Activated T-helper 17 cell treated with anti-CD3 and anti-CD28 coated beads, Interleukin-2, amount 50 U/mL, for 72 hours (primary cell): ENCODE measurements at places on chromosomes 1 and 21.

- ATAC-seq: no peak
These were observed 10.6 kb downstream of the SOD1 start for GRCh38 chr21:31670070-31670469.

DNA sequence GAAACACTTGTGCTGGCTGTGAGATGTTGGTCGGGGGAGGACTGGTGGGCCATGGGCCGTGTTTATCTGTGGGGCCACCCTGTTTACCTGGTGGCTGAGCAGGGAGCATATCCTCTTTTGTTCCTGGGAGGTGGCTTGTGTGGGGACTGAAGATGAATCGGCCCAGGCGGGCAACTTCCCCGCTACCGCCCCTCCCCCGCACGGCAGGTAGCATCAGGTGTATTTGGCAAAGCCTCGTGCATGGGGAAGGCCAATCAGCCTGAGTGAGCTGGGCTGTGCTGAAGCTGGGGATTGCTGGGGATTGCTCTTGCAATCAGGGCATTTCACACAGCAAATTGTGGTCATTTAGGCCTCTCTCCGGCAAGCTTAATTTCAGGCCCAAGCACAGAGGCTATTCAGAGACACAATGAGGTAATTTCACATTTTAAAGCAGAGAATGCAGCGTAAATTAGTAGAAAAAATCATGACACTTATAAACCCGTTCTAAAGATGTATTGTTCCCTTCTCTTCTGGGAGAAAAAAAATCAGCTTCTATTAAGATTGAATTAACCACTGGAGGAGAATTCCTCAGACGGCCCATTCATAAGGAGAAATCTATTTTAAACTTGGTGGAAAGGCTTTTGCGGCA, 197.7 kb upstream of the POU3F1 start:
- no peak for ATAC-seq

- ATAC-seq: no peak
These were observed 16.0 kb downstream of the ENO1 start for GRCh38 chr1:8862528-8862927.

- no peak for ATAC-seq
These were observed 4.3 kb upstream of the MFAP2 start for GRCh38 chr1:16984717-16985116.

DNA sequence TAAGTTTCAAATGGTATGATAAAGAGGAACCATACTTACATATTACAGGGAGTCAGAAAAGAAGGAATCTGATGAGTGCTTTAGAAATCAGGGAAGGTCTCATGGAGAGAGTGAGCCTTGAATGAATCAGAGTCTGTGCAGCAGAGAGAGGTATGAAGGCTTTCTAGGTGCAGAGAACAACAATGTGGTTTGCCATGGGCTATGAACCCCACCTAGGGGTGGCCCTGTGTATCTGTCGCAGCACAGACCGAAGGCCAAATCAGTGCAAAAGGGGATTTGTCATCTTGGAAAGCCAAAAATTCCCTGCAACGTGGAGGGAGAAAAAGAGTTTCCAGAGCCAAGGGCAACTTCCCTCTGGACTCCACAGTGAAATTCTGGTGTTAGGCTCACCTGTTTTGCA, 3.5 kb downstream of the PAPPA2 start:
- ATAC-seq: no peak

- ATAC-seq: no peak
These were observed 305.3 kb downstream of the PTPRU start for GRCh38 chr1:29541631-29542030.

- ATAC-seq: no peak
These were observed 32.9 kb downstream of the HENMT1 start for GRCh38 chr1:108627951-108628350.

- peak; percentile 86 for ATAC-seq
These were observed 14.9 kb downstream of the AADACL4 start for GRCh38 chr1:12658531-12659453.

GRCh38 chr1:9265968-9266367, 26.7 kb upstream of the SPSB1 start:
- no peak for ATAC-seq

GRCh38 chr21:43332861-43333297, 94.1 kb downstream of the SIK1 start:
- ATAC-seq: no peak

GRCh38 chr1:198440842-198441241, 99.6 kb downstream of the ATP6V1G3 start:
- ATAC-seq: no peak

DNA sequence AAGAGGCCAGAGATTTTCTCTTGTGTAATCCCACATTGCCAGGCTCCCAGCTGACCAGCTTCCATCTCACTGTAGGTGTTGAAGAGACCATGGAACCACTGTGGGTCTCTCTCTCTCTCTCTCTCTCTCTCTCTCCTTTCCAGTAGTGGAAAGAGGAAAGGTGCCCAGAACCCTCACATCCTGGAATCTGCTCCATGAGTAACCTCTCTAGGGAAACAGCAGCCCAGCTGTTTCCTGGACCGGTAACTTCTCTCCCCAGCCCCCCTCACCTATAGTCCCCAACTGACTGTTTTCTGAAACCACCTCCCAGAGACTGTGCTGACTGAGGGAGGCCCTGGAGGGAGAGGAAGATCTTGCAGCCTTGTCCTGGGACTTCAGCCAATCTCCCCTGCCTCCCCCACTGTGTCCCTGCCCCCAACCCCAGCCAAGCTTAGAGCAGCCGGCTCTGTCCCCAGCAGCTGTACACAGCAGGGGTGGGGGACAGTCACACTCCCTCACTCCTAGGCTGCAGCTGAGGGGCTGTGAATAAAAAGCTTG, 20.6 kb upstream of the SLC45A3 start:
- ATAC-seq: no peak

GRCh38 chr1:192133350-192133926, 24.8 kb upstream of the RGS18 start:
- no peak for ATAC-seq

DNA sequence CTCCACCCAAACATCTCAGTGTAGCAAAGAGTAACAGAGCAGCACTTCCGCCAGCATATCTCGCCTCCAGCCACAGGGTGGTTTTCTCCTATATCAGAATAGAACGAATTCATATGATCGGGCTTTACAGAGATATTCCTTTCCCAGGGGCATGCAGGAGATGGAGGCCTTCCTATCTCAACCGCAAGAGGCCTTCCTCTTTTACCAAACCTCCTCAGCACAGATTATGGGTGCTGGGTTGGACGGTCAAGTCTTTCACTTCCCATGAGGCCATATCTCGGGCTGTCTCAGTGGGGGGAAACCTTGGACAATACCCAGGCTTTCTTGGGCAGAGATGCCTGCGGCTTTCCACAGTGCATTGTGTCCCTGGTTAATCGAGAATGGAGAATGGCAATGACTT, 65.8 kb downstream of the OVGP1 start:
- ATAC-seq: no peak
